ENCODE measurements at places on chromosomes 5 and 9.

DNA sequence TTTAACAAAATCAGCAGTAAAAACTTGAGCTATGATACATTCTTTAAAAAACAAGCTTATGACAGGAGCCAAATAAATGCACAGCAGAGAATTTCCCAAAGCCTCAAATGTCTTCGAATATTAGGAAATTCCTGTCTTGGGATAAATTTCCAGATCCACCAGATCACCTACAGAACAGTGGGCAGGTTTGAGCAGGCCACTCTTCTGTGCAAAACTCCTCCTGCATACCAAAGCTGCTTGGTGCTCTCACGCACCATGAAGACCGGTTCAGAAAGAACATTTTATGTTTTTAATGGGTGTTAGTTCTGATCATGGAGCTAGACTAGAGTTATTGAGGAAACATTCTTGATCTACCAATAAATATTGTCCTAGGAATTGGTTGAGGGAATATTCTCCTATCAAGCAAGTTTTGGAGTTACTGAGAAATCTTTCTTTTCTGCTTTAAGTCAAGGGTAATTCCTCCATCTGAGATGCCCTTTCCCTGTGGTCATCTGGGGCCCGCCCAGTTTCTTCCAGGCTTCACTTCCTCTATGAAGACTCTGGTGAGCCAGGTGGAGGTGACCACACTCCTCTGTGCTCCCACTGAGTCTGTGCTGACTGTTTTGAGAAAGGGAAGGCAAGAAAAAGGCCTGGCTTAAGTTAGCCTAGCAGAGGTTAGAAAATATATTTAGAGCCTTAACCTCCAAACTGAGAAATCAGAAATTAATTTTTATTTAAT lies 17.9 kb downstream of the TNFSF15 start:
- DNase-seq = no peak

GRCh38 chr9:2939368-2939767 lies 95.5 kb upstream of the PUM3 start:
- no peak for DNase-seq

GRCh38 chr5:53350991-53351770 lies 129.2 kb upstream of the FST start:
- DNase-seq = no peak

DNA sequence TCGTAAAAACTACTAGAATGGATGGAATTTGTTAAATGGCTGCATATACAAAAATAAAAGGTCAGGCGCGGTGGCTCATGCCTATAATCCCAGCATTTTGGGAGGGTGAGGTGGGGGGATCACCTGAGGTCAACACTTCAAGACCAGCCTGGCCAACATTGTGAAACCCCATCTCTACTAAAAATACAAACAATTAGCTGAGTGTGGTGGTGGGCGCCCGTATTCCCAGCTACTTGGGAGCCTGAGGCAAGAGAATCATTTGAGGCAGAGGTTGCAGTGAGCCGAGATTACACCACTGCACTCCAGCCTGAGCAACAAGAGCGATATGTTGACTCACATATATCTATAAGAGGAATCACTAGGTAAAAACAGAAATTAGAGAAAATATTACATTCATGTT lies 9.3 kb upstream of the GPR150 start:
- DNase-seq = no peak

DNA sequence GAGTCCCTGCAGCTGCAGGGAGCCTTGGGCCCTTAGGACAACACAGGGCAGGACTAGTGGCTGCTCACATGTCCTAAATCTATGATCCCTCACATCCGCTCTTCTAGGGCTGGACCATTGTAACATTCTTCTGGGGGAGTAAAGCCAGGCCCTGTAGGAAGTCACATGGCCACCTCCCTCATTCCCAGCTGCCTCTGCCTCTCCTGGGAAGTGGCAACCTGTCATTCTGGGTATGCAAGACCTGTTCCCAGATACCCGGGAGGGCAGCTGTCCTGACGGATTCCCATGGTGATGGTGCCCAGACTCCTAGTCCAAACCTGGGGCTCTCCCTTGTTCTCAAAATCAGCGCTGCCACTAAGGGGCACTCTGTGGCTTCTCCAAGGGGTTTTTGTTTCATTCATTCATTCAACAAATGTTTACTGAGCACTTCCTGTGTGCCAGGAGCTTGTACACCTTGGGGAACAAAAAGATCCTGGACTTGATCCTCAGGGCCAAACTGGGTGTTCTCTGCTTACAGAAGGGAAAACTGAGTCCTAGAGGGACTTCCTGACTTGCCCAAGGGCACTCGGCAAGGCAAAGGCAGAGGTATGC lies 85.6 kb downstream of the PSD2 start:
- DNase-seq = no peak

DNA sequence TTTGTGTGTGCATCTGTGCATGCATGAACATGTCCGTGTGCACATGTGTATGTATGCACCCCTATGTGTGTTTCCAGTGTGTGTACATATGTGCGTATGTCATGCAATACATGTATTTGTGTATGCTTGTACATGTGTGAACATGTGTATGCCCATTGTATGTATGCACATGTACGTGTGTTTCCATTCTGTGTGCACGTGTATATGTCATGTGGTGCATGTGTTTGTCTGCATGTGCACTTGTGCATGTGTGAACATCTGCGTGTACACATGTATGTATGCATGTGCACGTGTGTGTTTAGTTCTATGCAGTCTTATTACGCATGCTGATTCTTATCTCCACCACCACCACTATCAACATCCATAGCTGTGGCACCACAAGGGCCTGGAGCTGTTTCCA lies 403.5 kb upstream of the IRX4 start:
- DNase-seq = no peak

GRCh38 chr5:149271195-149271715 lies 404 bp upstream of the AFAP1L1 start:
- DNase-seq = peak; percentile 16
